ENCODE measurements at places on chromosomes 4 and X. TPM values are rescaled to one million over a fixed set of nuclear protein-coding genes. Genes with fewer than 3 reads are reported as not detected.

- no peak overlapping the region for H3K4me3 ChIP-seq
- H3K36me3 ChIP-seq = no peaks in the 10 kb centered on the region
- no peaks in the 10 kb centered on the region for H3K4me1 ChIP-seq
- DNase-seq = no peak
- peaks cover 10% of the 10 kb centered on the region for H3K27me3 ChIP-seq
- H3K27ac ChIP-seq = no peak overlapping the region
These were observed 55.7 kb upstream of the CCDC160 start for GRCh38 chrX:134181275-134181660.

GRCh38 chr4:173821876-173822275 lies 291.8 kb upstream of the HAND2 start:
- H3K27me3 ChIP-seq = no peaks in the 10 kb centered on the region
- no peak for DNase-seq
- no peak overlapping the region for H3K4me3 ChIP-seq

SOD3 gene
- total RNA-seq = 64.2 TPM

GRCh38 chrX:20455001-20455400 lies 188.3 kb upstream of the RPS6KA3 start:
- no peak overlapping the region for H3K4me3 ChIP-seq
- H3K4me1 ChIP-seq = no peaks in the 10 kb centered on the region
- no peaks in the 10 kb centered on the region for H3K27me3 ChIP-seq
- H3K36me3 ChIP-seq = no peaks in the 10 kb centered on the region
- no peak overlapping the region for H3K27ac ChIP-seq

GRCh38 chrX:112571388-112571787 lies 108.3 kb downstream of the LHFPL1 start:
- H3K36me3 ChIP-seq = no peaks in the 10 kb centered on the region
- H3K4me1 ChIP-seq = no peaks in the 10 kb centered on the region
- H3K27ac ChIP-seq = no peak overlapping the region
- no peak for DNase-seq

- H3K4me1 ChIP-seq = peaks cover 12% of the 10 kb centered on the region
- H3K4me3 ChIP-seq = no peak overlapping the region
- H3K27me3 ChIP-seq = no peaks in the 10 kb centered on the region
- H3K36me3 ChIP-seq = peaks cover 79% of the 10 kb centered on the region
- H3K27ac ChIP-seq = no peak overlapping the region
These were observed 56.6 kb downstream of the GRSF1 start for GRCh38 chr4:70783096-70783495.

DNA sequence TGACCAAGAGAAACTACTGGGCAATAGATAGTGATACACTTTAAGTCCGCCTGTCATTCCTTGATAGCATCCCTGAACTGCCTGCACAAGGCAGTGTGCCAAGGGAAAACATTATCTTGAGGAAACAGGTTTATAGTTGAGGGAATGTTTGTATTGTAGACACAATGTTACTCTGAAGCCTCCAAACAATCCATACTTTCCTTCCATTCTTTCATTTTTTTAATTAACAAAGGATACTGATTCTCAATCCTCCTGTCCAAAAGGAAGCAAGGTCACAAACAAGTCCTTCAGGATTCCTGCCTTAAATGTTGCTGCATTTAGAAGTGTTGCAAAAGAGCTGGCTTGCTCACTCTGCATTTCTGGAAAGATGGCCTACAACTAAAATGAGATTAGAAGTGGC lies 61.7 kb upstream of the PRSS48 start:
- H3K4me3 ChIP-seq = no peak overlapping the region
- no peaks in the 10 kb centered on the region for H3K27me3 ChIP-seq
- H3K27ac ChIP-seq = peak overlapping the region; percentile 73

- H3K27ac ChIP-seq = no peak overlapping the region
- H3K36me3 ChIP-seq = no peaks in the 10 kb centered on the region
- no peak overlapping the region for H3K4me3 ChIP-seq
- no peak for DNase-seq
- H3K27me3 ChIP-seq = peaks cover 16% of the 10 kb centered on the region
These were observed 5.5 kb upstream of the WFS1 start for GRCh38 chr4:6264225-6264540.

FMR1 gene
- total RNA-seq = 24.3 TPM

- no peak overlapping the region for H3K4me3 ChIP-seq
- DNase-seq = no peak
- no peaks in the 10 kb centered on the region for H3K36me3 ChIP-seq
These were observed 525.0 kb upstream of the SPANXN1 start for GRCh38 chrX:144722307-144722706.

GRCh38 chr4:179989975-179990374 lies 2253.2 kb upstream of the TENM3 start:
- DNase-seq = no peak
- no peaks in the 10 kb centered on the region for H3K36me3 ChIP-seq
- no peaks in the 10 kb centered on the region for H3K27me3 ChIP-seq
- no peak overlapping the region for H3K4me3 ChIP-seq
- no peak overlapping the region for H3K27ac ChIP-seq
- no peaks in the 10 kb centered on the region for H3K4me1 ChIP-seq

- no peak overlapping the region for H3K4me3 ChIP-seq
- H3K27me3 ChIP-seq = no peaks in the 10 kb centered on the region
- no peak for DNase-seq
These were observed 3.5 kb upstream of the CDKL2 start for GRCh38 chr4:75633846-75634245.

- no peaks in the 10 kb centered on the region for H3K27me3 ChIP-seq
- H3K4me1 ChIP-seq = no peaks in the 10 kb centered on the region
- no peak overlapping the region for H3K27ac ChIP-seq
- H3K36me3 ChIP-seq = no peaks in the 10 kb centered on the region
- H3K4me3 ChIP-seq = no peak overlapping the region
These were observed 93.4 kb downstream of the TMA16 start for GRCh38 chr4:163587867-163588266.

CNOT6L gene
- total RNA-seq = 21.8 TPM

DNA sequence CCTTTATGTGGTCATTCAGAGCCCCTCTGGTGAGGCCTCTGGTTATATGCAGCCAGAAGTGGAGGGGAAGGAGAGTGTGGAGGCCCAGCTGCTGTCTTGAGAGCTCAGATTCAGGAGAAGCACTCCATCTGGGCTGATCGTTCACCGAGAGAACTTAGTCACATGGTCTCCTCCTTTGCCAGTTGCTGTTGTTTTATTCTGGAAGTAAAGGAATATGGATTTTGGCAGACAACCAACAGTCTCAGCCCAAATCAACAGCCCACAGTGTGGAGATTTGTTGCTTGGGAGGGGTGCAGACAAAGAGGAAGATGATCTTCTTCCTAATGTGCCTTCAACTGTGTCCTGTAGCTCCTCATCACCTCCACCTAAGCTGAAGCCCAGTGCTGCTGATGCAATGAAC lies 355.4 kb downstream of the ANK2 start:
- no peaks in the 10 kb centered on the region for H3K36me3 ChIP-seq
- H3K27ac ChIP-seq = no peak overlapping the region
- H3K27me3 ChIP-seq = no peaks in the 10 kb centered on the region
- no peak for DNase-seq
- peaks cover 10% of the 10 kb centered on the region for H3K4me1 ChIP-seq

ABCE1 gene
- 34.5 TPM for total RNA-seq

DNA sequence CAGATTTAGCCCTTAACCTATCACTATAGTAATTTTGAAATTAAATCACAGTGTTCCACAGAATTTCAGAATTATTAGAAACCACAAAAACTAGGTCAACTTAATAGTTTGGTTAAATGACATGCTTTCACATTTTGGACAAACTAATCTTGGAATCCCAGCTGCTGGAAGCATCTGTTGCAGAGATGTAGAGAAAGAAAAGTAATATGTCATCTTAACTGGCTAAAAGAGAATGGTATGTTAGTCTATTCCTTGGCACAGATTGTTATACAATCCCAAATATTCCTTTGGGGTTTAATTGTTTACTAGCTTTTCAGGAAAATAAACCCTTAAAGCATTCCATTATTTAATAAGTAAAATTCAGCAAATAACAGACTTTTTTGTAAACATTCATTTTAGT lies 519.9 kb downstream of the IL15 start:
- H3K27ac ChIP-seq = peak overlapping the region; percentile 37
- no peak overlapping the region for H3K4me3 ChIP-seq
- no peak for DNase-seq
- H3K4me1 ChIP-seq = peaks cover 19% of the 10 kb centered on the region
- H3K27me3 ChIP-seq = no peaks in the 10 kb centered on the region

MMRN1 gene
- total RNA-seq = 2.4 TPM

GLRA3 gene
- not detected for total RNA-seq

SPACA5 gene
- not detected for total RNA-seq

GRCh38 chrX:68355629-68355920 lies 77.7 kb downstream of the OPHN1 start:
- no peaks in the 10 kb centered on the region for H3K36me3 ChIP-seq
- H3K4me1 ChIP-seq = no peaks in the 10 kb centered on the region
- H3K4me3 ChIP-seq = no peak overlapping the region
- DNase-seq = no peak
- H3K27me3 ChIP-seq = no peaks in the 10 kb centered on the region

DNA sequence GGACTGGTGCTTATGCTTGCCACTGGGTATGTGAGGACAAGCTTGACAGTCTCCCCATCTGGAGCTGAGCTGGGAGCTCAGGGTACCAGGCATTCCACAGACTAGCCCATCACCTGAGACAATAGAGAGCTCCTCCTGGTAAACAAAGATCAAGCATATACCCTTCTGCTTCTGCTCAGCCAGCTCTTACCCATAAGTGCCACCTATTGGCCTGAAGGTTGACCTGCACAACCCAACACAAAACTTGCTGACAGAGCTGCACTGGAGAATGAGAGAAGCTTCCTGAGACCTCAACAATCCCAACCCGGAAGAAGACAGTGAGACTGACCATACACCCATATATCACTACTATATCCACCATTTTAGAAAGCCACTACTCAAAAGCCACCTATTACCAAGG lies 1049.2 kb upstream of the INTU start:
- H3K27me3 ChIP-seq = no peaks in the 10 kb centered on the region
- no peak overlapping the region for H3K4me3 ChIP-seq
- H3K36me3 ChIP-seq = no peaks in the 10 kb centered on the region
- no peak overlapping the region for H3K27ac ChIP-seq
- no peak for DNase-seq
